ENCODE measurements at places on chromosomes 5 and 9.

GRCh38 chr9:137195525-137196220 is 4.9 kb downstream of the TPRN start:
- DNase-seq = no peak

GRCh38 chr9:3018071-3018470 is 174.2 kb upstream of the PUM3 start:
- no peak for DNase-seq

- no peak for DNase-seq
Measured at GRCh38 chr9:128072144-128073021, 4.4 kb downstream of the SLC25A25 start.

DNA sequence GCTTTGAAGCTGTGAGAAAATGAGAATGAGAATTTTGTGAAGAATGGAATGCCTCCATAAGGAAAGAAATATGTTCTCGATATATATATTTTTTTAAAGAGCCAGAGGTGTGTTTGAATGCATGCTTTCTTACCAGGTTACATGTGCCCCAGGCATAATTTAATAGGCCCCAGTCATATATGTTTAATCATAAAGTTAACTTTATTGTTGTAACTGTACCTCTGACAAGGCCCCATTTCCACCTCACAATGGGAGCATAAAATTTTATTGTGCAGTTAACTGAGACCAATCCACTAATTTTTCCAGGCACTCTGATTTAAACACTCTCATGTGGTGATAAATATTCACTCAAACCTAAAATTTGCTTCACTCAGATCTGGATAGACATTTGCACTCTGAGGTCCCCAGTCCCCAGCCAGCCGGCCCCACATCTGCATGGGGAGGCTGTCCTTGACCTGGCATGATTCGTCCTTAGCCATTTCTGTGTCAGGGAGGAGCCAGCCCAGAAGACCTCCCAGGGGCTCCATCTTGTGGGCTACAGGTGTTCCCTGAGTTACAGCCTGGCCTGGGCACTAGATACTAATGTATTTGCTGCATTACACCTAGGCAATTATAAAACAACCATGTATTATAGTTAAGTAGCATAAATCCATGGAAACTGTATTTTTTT is 245.8 kb downstream of the MTRR start:
- DNase-seq = no peak

- DNase-seq = peak; percentile 54
Measured at GRCh38 chr9:104088416-104088815, 5.7 kb upstream of the SMC2 start.

DNA sequence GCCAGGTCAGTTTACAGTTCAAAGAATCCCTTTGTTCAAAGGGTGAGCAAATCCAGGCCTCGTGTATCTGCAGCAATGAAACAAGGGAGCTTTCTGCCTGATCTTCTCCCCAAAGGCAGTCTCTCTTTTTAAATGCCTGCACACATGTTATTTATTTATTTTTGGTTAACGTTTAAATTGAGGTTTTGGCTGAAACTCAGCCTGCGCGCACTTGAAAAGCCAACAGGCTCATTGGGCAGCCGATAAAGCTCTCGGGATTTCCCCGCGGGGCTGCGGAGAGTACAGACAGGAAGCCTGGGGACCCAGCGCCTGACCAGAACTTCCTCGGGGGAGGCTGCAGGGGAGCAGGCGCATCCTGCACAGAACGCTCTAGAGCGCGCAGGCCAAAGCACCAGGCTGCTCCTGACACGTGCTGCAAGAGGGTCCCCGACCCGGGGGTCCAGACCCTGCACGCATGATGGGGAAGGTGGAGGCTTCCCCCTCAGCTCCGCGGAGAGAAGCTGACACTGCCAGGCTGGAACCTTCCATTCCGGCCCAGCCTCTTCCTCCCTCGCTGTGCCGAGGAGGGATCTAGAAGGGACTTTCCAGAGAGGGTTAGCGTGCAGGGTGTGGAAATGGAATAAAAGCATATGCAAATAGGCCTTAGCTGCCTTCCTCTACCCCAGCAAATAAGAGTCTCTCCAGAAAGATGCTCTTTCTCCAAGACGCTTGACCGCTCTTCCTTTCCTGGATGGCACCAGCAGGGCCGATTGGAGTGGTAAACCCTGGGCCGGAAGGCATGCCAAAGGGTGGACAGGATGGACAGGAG is 46.1 kb downstream of the PTTG1 start:
- DNase-seq = no peak

- no peak for DNase-seq
Measured at GRCh38 chr9:135183069-135183468, 95.6 kb downstream of the OLFM1 start.

- DNase-seq = peak; percentile 30
Measured at GRCh38 chr5:59042201-59043055, 459.6 kb downstream of the RAB3C start.

GRCh38 chr5:172736508-172737135 is 34.4 kb downstream of the DUSP1 start:
- DNase-seq = no peak

DNA sequence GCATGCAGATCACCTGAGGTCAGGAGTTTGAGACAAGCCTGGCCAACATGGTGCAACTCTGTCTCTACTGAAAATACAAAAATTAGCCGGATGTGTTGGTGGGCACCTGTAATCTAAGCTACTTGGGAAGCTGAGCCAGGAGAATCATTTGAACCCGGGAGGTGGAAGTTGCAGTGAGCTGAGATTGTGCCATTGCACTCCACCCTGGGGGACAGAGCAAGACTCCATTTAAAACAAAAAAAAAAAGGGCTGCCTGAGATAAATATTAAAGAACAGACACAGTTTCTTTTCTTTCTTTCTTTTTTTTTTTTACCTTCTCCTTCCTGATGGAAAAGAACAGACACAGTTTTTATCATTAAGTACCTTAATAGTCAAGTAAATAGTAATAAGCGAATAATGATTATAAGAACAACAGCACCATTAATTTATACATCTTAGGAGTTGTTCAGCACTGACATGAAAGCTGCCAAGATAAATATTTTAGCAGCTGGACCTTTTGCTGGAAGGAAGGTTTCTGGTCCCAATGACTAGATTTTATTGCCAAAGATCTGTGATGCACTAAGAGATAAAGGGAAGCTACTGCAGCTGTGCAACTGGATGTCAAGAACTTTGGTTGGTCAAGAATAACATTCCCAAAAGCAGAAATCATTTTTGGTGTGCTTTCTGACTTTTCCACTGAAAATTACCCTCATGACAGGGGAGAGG is 7.0 kb downstream of the CENPP start:
- DNase-seq = no peak

- no peak for DNase-seq
Measured at GRCh38 chr9:113990570-113990907, 87.6 kb downstream of the AMBP start.

- no peak for DNase-seq
Measured at GRCh38 chr5:173612948-173613347, 3.5 kb downstream of the BOD1 start.

- no peak for DNase-seq
Measured at GRCh38 chr5:2983583-2984300, 232.3 kb upstream of the IRX2 start.

DNA sequence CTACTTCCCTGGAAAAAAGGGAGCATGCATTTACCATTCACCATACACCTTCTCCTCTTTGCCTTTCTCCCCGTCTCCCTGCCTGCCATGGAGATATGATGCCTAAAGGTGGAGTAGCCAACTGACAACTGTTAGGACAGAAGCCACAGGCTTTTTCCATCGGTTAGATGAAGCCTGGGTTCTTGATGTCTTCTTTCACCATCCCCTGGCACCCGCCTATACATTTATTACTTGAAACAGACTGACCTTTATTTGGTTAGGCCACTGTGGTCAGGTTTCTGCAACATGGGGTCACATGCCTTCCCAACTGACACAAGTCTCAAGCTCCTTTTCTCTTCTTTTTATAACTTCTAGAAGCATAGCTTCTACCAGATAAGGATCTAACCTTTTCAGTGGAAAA is 7.1 kb downstream of the LCP2 start:
- DNase-seq = no peak

GRCh38 chr5:178590141-178590923 is at the start of gene COL23A1:
COL23A1 (minus strand) TSS chr5:178590393.
- DNase-seq = no peak

- DNase-seq = no peak
Measured at GRCh38 chr9:71446473-71447411, 321.6 kb downstream of the CEMIP2 start.

- DNase-seq = no peak
Measured at GRCh38 chr5:94310833-94311232, 307.6 kb downstream of the KIAA0825 start.

GRCh38 chr5:79834754-79835714 is 145.4 kb downstream of the CMYA5 start:
- DNase-seq = no peak

- peak; percentile 2 for DNase-seq
Measured at GRCh38 chr5:126267438-126267837, 155.8 kb upstream of the GRAMD2B start.

DNA sequence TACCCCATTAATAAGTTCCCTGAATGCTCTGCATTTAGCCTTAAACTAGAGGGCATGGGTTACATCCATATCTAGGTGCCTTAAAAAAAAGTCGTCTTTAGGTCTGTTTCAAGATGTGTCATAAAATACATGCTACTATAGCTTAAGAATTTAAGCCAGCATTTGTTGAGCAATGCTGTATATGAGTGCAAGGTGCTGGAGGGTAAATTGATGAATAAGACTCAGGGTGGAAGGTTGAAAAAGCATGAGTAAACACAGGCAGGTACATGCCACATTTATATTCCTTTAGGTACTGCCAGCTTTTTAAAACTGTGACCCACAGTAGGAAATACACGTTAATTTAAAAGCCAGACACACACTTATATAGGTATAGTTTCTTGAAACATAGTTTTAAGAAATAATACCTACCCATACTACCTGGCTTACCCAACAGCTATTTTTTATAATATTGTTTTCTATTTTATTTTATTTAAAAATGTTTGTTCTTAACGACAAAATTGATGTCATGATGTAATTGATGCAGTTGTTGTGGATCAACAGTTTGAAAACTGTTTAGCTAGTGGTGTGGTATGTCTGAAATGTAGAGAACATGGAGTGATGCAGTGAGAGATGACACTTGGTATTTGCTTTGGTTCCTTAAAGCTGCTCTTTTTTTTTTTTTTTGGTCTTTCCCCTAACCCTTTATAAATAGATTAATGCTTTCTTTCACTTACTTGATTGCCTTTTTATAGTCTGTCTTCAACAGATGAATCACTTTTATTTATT is 3.9 kb downstream of the HMGCR start:
- peak; percentile 21 for DNase-seq

DNA sequence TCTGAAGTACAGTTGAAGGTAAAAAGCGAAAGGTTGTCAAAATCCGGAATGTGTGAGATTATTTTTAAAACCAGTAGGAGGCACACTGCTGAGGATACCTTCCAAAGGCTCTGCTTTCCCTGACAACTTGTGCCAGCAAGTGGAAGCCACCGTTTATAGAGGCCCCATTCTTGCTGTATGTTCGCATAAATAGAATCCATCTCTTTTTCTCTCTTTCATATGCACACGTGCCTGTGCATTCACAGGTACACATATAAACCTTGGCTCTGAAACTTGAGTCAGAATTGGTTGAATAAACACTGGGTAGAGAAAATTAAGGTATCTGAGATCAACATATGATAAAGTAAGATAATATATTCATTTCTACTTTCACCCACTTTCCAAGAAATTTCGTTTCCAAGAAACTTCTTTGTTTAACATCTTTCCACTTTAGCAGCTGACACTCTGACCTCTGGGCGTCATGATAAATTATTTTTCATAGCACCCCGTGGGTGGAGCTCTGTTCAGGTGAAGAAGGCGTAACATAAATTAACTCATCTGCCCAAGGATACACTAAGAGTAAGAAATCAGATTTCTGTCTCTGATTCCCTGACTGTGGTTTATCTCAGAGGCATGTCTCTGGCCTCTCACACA is 63.7 kb upstream of the RICTOR start:
- no peak for DNase-seq

DNA sequence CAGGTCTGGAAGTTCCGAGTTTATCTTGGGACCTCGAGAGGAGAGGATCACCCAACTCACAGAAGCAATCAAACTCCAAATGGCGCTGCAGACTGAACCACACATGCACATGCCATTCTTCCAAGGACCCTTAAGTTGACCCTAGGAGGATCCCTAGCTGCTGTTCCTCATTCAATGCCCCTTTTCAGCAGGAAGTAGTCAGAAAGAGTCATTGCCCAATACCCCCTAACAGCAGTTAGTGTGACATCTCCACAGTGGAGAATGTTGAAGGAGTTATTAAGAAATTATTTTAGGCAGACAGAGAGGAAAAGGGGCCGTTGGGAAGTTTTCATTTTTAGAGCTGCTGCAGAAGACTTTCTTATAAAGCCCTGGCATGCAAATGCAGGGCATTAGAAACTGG is 229.9 kb upstream of the DAB2 start:
- no peak for DNase-seq

GRCh38 chr5:140631831-140632365 is 1.1 kb downstream of the CD14 start:
- DNase-seq = no peak

DNA sequence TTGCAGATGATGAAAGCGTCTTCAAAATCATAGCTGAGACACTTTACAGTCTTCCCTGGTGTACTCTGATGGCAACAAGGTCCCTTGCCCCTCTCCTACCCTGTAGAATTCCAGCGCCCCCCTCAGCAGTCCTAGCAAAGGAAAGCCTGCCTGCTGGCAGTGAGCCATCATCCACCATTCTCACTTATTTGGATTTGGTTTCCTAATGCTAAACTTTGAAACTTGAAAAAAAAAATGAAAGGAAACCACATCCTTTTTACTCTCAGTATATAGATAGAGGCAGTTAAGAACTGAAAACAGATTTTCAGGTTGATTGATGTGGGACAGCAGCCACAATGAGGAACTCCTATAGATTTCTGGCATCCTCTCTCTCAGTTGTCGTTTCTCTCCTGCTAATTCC is at the start of gene GZMA:
Gene GZMA, plus strand, starts transcription at position 299 of the 400 bp plus-strand sequence. Its CDS starts 37 bp downstream, at position 336.
- no peak for DNase-seq

- peak; percentile 9 for DNase-seq
Measured at GRCh38 chr5:38807570-38808483, 38.0 kb upstream of the OSMR start.

DNA sequence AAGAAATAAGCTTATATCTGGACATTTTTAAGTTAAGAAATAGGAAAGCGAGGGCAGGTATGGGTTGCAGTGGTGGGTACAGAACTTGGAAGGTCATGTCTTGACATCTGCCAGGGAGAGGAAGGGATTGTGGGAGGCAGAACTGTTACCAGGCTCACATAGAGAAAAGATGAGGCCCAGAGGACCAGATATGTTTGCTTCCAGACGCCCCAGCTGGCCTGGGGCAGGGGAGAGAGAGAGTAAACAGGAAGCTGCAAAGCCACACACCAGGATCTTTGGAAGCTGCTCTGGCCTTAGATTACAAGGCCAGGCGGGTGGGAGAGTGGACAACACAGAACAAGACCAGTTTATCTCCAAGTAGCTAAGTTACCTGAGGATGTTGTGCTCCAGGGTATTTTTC is 71.2 kb downstream of the MARCHF11 start:
- DNase-seq = no peak

Measured in RKO (cell line).